CD8-positive, alpha-beta memory T cell (primary cell): ENCODE measurements at places on chromosomes 2 and 18. TPM values are rescaled to one million over a fixed set of nuclear protein-coding genes. Genes with fewer than 3 reads are reported as not detected.
A peak's percentile ranks its signal among the peaks of the same experiment; 100 is the strongest.

Gene CCDC148
- total RNA-seq = 0.40 TPM

Gene NYAP2
- not detected for total RNA-seq

DNA sequence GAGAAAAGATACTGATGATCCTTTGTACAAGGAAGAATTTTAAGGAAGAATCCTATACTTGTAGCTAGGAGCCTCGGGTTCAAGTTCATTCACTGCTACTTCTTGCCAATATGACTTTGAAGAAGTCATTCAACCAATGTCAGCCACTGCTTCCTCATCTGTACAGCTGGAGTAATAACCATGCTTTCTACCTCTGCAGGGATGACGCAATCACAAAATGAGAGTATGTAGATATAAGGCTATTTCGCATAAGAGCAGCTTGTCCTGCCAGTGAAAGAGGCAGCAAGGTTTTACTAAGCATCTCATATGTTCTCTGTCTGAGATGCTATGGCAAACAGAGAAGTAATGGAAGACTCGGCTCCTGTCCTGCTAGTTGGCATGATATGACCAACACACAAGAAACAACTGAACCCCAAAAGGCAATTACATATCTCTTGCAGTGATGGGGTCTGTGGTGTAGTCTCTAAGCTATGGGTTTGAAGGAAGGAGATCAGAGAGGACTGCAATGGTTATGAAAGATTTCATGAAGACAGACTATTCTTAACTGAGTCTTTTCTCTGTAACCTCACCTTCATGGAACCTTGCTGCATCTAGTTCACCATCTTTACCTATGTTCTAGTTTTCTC lies 9.2 kb downstream of the AAK1 start:
- no peak overlapping the region for H3K27ac ChIP-seq
- H3K27me3 ChIP-seq = no peaks in the 10 kb centered on the region
- no peak for DNase-seq
- no peaks in the 10 kb centered on the region for H3K36me3 ChIP-seq

DNA sequence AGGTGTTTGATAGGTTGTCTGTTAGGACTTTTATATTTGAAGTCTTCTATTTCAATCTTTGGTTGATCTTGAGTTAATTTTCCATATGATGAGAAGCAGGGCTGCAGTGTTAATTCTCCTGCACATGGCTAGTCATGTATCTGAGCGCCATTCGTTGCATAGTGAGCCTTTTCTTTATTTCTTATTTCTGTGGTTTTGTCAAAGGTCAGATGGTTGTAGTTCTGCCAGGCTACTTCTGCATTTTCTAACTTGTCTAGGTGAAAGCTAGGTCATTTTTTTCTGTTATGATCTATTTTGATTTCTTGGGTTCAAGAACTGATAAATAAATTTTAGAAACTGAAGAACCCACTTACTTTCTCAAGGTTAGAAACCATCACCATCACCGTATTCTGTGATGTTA lies 56.7 kb downstream of the CCDC74A start:
- no peak overlapping the region for H3K27ac ChIP-seq
- no peak for DNase-seq
- H3K4me1 ChIP-seq = no peaks in the 10 kb centered on the region
- H3K27me3 ChIP-seq = no peaks in the 10 kb centered on the region
- H3K4me3 ChIP-seq = no peak overlapping the region

GRCh38 chr2:159129269-159129668 lies 157.2 kb downstream of the WDSUB1 start:
- no peak overlapping the region for H3K27ac ChIP-seq
- DNase-seq = no peak
- H3K4me1 ChIP-seq = peaks cover 13% of the 10 kb centered on the region
- H3K27me3 ChIP-seq = no peaks in the 10 kb centered on the region

DNA sequence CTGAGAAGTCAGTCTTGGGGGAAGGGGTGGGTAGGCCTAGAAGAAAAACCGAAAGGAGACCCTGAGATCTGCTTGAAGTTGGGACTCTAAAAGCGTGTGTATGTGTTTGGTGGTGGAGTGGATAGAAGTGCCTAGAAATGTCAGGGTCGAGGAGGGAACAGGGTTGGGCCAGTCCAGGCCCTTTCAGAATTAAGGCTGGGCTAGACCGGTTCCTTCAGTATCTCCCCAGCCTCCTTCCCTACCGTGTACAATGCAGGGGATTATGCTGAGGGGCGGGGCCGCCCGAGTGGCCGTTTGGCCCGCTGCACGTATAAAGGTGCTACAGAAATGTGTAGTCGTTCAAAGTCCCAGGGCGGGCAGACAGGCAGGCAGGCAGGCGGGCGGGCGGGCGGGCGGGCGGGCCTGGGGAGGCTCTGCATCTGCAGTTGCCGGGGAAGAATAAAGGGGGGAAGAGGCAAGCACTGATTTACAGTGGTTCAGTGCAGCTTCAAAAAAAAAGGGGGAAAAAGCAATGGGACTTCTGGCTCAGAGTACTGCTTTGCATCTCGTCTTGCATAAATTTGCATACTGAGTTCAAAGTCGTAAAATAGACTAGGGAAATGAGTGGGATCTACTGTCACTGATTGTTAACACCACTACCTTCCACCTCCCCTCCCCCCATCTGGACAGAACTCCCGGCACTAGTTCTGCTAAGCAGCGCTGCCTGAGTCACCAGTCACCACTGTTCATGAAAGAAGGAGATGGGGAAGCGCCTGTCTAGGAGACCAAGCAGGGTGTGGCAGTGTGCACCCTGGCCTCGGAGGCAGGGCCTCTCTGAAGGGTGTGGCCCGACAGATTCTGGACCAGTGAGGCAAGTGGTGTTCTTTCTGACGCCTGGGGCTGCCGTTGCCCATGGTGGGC lies 3.6 kb downstream of the IGFBP2 start:
- DNase-seq = no peak
- H3K4me1 ChIP-seq = no peaks in the 10 kb centered on the region
- no peak overlapping the region for H3K4me3 ChIP-seq
- no peaks in the 10 kb centered on the region for H3K36me3 ChIP-seq

GRCh38 chr2:205834796-205835195 lies 152.5 kb downstream of the NRP2 start:
- H3K27me3 ChIP-seq = no peaks in the 10 kb centered on the region
- no peaks in the 10 kb centered on the region for H3K4me1 ChIP-seq
- no peaks in the 10 kb centered on the region for H3K36me3 ChIP-seq
- H3K4me3 ChIP-seq = no peak overlapping the region
- H3K27ac ChIP-seq = no peak overlapping the region

DNA sequence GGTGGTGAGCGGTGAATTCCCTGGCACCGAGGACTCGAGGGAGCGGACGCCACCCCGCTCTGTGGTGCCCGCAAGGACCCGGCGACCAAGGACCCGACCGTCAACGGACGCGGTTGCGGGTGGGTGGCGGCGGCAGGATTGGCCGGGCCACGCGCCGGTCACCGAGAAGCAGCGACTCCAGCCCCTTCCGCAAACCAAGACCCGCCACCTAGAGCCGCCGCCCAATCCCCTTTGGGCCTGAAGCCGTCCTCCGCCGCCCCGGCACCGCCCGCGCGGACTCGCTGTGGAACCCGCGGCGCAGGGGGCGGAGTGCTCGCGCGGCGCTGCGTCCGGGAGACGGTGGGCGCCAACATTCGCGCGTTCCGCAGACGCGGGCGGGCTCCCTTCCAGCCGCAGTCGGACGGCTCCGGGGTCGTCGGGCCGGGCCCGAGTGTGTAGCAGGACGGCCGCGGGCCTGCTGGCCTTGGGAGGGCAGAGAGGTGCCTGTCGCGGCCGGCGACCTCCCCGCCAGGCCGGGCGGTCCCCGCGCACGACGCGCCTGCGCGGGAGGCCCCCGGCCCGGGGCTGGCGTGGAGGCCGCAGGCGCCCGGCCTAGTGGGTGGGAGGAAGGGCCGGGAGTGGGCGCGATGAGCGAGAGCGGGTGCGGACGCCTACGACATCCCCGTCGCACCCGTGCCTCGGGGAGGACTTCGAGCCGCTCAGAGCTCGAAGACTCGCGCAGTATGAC lies at the start of the genes FAM228B and PFN4:
Gene FAM228B (plus strand): TSS at position 275 of the 727 bp plus-strand sequence. CDS start 893 bp downstream, outside the sequence.
Gene PFN4 (minus strand): TSS at position 140 of the 727 bp plus-strand sequence. CDS start 799 bp downstream, outside the sequence.
- H3K4me1 ChIP-seq = peaks cover 11% of the 10 kb centered on the region
- H3K36me3 ChIP-seq = no peaks in the 10 kb centered on the region
- peak; percentile 54 for DNase-seq
- H3K27me3 ChIP-seq = no peaks in the 10 kb centered on the region

DNA sequence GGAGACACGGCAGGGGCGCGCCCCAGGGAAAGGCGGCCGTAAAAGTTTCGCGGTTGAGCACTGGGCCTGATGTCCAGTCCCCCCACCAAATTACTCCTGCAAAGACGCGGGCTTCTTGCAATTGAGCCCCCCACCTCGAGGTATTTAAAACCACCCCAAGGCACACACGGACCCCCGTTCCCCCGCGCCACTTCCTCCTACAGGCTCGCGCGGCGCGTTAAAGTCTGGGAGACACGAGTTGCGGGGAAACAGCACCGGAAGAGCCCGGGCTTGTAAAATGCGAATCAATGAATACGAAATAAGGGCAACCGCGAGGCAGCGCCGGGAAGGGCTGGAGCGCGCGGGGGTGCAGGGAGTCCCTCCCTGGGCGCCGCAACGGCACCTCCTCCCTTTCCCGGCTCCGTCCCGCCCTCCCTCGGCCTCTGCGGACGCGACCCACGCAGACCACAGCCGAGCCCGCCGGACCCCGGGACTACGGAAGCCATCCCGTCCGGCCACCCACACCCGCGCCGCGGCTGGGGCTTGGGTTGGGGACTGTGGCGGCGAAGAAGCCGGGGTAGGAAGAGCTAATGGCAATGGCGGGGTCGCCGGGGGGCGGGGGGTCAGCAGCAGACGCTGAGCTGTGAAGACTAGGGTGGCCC lies 918 bp upstream of the NETO1 start:
- no peaks in the 10 kb centered on the region for H3K36me3 ChIP-seq
- no peak overlapping the region for H3K27ac ChIP-seq
- H3K27me3 ChIP-seq = no peaks in the 10 kb centered on the region
- H3K4me1 ChIP-seq = no peaks in the 10 kb centered on the region
- no peak for DNase-seq
- H3K4me3 ChIP-seq = no peak overlapping the region
